ENCODE measurements at places on chromosomes 6 and 20.

DNA sequence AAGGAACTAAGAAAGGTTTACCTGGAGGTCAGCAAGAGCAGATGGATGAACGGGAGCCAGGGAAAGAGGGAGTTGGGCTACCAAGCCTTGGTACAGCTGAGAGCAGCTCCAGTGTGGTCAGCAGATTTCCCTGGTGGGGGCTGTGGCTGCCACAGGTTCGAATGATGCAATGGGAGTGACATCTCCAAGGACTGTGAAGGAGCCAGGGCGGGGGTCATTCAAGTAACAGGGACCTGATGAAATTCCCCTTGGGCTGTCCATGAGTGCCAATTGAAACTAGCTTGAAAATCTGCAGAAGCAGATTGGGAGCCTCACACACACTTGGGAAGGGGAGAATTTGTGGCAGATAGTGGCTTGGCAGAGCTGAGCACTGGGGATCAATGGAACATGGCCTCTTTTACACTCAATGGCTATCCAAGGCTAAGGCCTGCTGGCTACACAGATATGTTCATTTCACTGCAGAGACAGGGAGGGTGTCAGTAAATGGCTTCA, 247.0 kb upstream of the ECI2 start:
- DNase-seq = no peak

DNA sequence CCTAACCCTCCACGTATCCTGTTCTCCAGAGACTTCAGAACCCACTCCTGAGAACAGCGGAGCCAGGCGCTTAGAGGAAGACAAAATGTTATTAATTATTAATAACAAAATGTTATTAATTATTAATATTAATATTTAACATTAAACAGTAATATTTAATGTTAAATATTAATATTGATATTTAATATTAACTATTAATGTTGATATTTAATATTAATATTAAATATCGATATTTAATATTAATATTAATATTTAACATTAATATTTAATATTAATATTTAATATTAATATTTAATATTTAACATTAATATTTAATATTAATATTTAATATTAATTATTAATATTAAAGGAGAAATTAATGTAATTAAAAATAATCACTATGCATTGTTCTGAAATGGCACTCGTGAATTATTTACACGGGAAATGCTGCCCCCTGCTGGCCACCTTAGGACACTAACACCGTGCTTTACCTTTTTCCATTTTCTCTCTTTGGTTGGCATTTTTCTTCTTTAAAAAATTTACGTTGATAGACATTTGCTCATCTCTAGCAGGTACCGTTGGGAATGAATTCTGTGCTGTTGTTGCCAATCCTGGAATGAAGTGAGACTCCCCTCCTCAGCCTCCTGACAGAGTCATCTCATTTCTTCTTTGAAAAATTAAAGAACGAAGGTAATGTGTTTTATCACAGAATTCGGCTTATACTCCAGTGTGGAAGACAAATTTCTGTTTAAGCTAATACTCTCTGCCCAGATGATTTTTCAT, 7.5 kb upstream of the GGTLC1 start:
- DNase-seq = no peak

DNA sequence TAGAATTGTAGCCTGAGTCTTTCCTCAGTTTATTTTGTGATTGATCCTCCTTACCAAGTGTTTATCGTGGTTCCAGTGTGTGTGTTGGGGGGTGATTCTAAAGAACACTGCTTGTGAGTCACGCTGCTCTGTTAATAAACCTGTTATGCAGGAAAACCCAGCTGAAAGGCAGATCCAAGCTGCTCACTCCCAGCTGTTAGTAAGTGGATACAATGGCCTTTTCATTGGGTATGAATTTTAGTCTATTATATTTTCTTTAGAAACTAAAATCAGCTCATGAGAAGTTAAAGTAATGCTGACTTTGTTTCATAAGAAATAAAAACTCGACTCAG, 12.2 kb upstream of the DSTN start:
- DNase-seq = no peak

GRCh38 chr6:68653706-68654089, 18.6 kb downstream of the ADGRB3 start:
- DNase-seq = no peak

DNA sequence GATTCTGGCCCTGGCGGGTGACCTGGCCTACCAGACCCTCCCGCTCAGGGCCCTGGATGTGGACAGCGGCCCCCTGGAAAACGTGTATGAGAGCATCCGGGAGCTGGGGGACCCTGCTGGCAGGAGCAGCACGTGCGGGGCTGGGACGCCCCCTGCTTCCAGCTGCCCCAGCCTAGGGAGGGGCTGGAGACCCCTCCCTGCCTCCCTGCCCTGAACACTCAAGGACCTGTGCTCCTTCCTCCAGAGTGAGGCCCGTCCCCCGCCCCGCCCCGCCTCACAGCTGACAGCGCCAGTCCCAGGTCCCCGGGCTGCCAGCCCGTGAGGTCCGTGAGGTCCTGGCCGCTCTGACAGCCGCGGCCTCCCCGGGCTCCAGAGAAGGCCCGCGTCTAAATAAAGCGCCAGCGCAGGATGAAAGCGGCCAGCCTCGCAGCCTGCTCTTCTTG, 868 bp upstream of the SLC2A4RG start:
- no peak for DNase-seq

GRCh38 chr6:5412663-5413062, 151.3 kb downstream of the FARS2 start:
- no peak for DNase-seq

DNA sequence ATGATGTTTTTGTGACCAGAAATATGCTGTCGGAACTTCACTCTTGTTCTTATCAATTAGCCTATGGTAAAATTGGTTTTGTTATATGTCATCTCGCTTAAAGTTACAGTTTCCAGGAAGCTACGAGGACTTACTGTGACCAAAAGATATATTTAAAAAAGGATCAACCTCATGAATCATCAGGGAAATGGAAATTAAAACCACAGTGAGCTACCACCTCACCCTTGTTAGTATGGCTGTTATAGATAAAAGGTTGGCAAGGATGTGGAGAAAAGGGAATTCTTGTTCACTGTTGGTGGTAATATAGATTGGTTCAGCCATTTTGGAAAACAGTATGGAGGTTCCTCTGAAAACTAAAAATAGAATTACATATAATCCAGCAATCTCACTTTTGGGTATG, 14.3 kb upstream of the INSM1 start:
- DNase-seq = no peak

DNA sequence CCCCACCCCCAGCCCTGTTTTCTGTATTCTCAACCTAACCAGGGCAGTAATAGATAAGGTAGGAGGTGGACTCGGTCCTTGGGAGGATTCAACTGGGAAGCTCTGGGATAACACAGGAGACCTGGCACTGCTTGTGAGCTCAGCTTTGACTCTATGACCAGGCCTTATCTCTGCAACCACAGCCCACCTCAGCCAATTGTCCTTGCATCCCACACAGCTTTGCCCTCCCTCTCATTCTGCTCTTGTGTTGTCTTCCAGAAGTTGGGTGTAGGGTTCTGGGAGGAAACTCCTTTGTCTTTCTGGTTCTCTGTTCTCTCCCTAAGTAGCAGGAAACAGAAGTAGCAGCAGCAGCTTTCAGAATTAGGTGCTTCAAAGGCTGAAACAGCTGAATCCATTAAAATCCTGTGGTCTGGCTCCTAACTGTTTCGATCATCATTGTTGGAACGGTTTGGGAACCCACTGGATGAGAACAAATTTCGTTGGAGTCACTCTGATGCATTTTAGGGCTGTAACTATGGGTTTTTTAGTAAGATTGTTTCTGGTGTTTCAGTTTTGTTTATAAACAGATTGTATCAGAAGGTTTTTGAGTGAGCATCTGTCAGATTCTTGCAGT, 32.4 kb upstream of the SNX9 start:
- no peak for DNase-seq

GRCh38 chr6:133567636-133568035, 321.3 kb upstream of the TCF21 start:
- DNase-seq = no peak

- DNase-seq = peak; percentile 85
These were observed 116.8 kb upstream of the SASH1 start for GRCh38 chr6:148225871-148226270.

DNA sequence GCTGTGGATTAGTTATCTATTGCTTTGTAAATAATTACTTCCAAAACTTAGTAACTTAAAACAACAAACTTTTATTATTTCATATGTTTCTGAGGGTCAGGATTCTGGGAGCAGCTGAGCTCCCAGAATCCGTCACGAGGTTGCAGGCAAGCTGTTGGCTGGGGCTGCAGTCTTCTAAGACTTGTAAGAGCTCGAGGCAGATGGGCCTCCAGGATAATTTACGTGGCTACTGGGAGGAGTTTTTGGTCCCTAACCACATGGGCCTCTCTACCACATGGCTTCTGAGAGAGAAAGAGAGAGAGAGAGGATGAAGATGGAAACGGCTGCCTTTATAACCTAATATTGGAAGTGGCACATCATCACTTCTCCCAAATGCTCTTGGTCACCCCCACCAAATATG, 64.9 kb upstream of the SULF2 start:
- no peak for DNase-seq

- no peak for DNase-seq
These were observed 447.2 kb downstream of the FRK start for GRCh38 chr6:115613488-115613887.

- DNase-seq = no peak
These were observed 518.9 kb upstream of the JARID2 start for GRCh38 chr6:14726816-14727493.

GRCh38 chr20:12528591-12529041, 480.2 kb upstream of the SPTLC3 start:
- DNase-seq = no peak

DNA sequence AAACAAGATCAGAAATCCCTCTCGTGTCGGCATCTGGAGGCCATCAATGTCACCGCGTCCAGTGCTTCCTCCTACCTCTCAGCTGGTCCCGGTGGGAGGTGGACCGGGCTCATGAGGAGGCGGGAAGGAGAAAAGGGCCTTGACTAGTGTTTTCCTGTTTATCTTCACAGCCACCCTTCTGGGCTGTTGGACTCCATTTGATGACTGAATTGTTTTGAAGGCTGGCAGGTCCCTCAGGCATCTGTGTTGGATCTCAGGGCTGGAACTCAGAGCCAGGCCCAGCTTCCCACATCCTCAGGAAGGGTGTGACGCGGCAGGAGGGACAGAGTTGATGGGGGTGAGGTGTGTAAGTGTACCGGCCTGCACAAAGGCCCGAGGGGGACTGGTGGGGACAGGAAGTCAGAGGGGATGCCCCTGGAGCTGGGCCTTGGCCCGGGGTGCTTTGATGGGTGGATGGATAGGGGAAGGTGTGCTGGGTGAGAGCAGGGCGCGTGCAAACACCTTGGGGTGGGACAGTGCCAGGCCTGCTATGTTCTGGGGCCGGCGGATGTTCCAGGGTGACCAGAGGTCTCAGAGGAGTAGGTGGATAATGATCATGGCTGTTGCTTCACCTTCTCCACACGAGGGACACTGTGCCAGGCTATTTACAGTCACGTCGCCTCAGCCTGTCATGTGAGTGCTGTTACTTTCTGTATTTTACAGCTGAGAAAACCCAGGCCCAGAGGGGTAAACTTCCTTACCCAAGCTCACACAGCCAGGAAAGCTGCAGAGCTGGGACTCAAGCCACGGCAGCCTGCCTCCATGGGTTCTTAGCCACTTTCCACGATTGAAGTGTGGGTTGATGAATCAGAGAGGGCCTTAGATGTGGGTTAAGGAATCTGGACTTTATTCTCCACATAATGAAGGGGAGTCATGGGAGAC, 17.9 kb upstream of the CHMP4B start:
- DNase-seq = no peak

DNA sequence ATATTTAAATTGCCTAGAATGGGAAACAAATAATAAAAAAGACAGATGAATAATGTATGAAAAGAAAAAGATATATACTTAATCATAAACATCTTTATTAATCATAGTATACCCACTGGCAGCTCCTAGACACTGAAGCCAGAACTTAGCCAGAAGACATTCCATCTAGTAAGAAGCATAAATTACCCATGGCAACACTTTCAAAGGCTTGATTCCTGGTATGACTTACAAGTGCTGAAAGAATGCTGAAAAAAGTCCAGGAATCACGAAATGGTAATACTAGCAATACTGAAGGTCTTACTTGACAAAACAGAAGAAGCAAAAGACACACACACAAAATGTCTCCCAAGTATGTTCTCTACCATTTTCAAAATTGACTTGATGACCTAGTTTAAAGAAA, 38.0 kb downstream of the RWDD2A start:
- DNase-seq = no peak

GRCh38 chr20:32807706-32808105, 12.0 kb upstream of the MAPRE1 start:
- DNase-seq = no peak

Data from hippocampal formation (tissue), 2 donors.